ENCODE measurements at places on chromosomes 7 and 10. TPM values are rescaled to one million over a fixed set of nuclear protein-coding genes. Genes with fewer than 3 reads are reported as not detected.

The ALOX5 gene
- 1.6 TPM for polyA plus RNA-seq

The PON1 gene
- 0.45 TPM for polyA plus RNA-seq

The MBL2 gene
- not detected for polyA plus RNA-seq

The FAM24B gene
- polyA plus RNA-seq = 7.0 TPM

The NUPR2 gene
- 3.5 TPM for polyA plus RNA-seq

The LRMDA gene
- polyA plus RNA-seq = 13.4 TPM

The CCNY gene
- polyA plus RNA-seq = 85.8 TPM

The MEST gene
- polyA plus RNA-seq = 393 TPM

The PDCD11 gene
- 38.3 TPM for polyA plus RNA-seq

The TMEM225B gene
- polyA plus RNA-seq = 1.5 TPM

The RET gene
- 1.9 TPM for polyA plus RNA-seq

The SPDYE16 gene
- 3.1 TPM for polyA plus RNA-seq

The SLC29A4 gene
- 22.1 TPM for polyA plus RNA-seq

The MACC1 gene
- polyA plus RNA-seq = 11.2 TPM

The SKAP2 gene
- 53.9 TPM for polyA plus RNA-seq

The LRRTM3 gene
- polyA plus RNA-seq = 3.8 TPM

The CALML3 gene
- 0.63 TPM for polyA plus RNA-seq

The METTL27 gene
- polyA plus RNA-seq = 8.6 TPM

The RASA4B gene
- 2.4 TPM for polyA plus RNA-seq

The GNAI1 gene
- 121 TPM for polyA plus RNA-seq

The FFAR4 gene
- 0.18 TPM for polyA plus RNA-seq

The AMPH gene
- 11.4 TPM for polyA plus RNA-seq

The VAX1 gene
- polyA plus RNA-seq = not detected

Data from right lung (tissue), 10 donors.